ENCODE measurements at places on chromosomes 2 and 18. TPM values are rescaled to one million over a fixed set of nuclear protein-coding genes. Genes with fewer than 3 reads are reported as not detected.

DNA sequence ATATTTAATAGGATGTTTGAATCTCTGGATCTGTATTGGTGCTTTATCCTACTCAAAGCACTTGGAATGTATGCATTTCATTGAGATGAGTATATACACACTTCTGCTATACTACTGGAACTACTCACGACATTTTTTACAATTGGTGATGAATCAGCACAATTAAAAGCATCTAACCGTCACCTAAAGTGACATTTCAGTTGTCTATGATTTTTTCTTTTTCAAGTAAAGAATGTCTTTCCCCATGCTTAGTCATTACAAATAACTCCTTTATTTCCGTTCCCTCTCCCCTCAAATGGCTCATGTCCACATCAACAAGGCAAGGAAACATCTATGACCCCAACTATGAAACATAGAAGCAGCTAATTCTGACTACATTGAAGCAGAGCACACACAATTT is 77.3 kb downstream of the CLIP4 start:
- no peak for DNase-seq
- H3K27ac ChIP-seq = no peak overlapping the region
- no peaks in the 10 kb centered on the region for H3K27me3 ChIP-seq
- H3K36me3 ChIP-seq = no peaks in the 10 kb centered on the region
- H3K4me1 ChIP-seq = no peaks in the 10 kb centered on the region
- no peak overlapping the region for H3K4me3 ChIP-seq

GRCh38 chr2:203685081-203685621 is 21.3 kb upstream of the CD28 start:
- H3K27ac ChIP-seq = peak overlapping the region; percentile 100
- H3K4me3 ChIP-seq = no peak overlapping the region
- H3K36me3 ChIP-seq = no peaks in the 10 kb centered on the region
- H3K4me1 ChIP-seq = peaks cover 11% of the 10 kb centered on the region
- no peaks in the 10 kb centered on the region for H3K27me3 ChIP-seq

DNA sequence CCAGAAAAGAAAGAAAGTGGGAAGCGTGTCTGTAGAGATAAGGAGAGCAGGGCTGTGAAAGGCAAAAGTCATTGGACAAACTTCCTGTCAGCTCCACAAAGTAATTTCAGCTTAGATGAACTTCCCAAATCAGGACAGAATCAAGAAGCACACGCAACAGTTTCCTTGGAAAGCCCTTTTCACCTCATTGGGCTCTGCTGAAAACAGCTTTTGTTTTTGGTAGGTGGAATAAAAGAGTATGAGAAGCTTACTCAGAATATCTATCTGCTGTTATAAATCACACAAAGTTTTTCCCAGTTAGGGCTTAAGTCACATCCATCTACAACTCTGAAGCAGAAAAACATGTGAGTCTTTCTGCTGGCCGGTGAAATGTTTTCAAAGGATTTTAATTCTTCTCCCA is 42.4 kb upstream of the EFEMP1 start:
- peaks cover 5% of the 10 kb centered on the region for H3K4me1 ChIP-seq
- no peak overlapping the region for H3K4me3 ChIP-seq
- H3K27ac ChIP-seq = peak overlapping the region; percentile 71
- no peaks in the 10 kb centered on the region for H3K27me3 ChIP-seq

DNA sequence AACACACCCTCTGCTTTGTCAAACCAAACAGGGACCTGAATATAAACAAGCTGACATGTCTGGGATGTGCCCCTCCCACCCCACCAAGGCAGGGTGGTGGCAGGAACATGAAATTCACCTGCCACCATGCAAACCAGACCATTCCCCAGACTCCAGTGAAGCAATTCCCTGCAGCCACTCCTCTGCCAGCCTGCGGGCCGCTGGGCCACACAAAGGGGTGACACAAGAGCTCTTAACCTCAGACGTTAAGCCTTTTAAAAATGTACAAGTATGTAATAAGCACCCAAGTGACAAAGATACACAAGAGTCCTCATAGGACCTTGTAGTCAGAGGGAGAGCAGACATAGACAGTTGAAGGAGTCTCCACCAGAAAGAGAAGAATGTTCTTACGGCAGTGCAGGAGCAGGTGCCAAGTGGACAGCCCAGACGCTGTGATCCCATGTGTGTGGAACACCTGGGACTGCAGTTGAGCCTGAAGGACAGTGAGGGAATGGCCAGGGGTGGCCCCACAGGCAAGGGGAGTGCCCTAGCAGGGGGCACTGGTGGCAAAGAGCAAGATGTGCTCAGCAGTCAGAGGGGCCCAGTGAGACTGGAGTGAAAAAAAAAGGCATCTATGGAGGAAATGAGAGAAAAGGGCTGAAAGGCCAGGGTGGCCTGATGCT is 36.9 kb downstream of the CRACDL start:
- H3K4me1 ChIP-seq = no peaks in the 10 kb centered on the region
- no peak for DNase-seq
- H3K4me3 ChIP-seq = no peak overlapping the region

The TEKT4 gene
- not detected for total RNA-seq
